ENCODE measurements at places on chromosomes 5 and 9.

DNA sequence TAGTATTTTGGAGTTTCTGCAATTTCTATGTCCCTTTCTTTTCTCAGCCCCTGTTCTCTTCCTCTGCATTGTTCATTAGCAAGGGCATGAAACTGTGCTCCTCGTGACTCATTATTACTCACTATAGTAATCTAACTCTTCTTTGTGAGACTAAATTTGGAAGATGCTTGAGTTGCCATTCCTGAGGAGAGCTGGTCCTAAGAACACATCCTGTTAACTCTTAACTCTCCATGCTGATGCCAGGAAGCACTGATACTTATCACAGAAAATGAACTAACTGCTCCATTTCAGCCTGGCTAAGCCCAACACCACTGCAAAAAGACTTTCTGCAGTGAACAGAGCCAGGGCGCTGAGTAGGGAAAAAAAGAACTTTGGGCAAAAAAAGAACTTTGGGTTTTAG is 10.6 kb upstream of the CSNK1A1 start:
- DNase-seq, result peak; percentile 35

DNA sequence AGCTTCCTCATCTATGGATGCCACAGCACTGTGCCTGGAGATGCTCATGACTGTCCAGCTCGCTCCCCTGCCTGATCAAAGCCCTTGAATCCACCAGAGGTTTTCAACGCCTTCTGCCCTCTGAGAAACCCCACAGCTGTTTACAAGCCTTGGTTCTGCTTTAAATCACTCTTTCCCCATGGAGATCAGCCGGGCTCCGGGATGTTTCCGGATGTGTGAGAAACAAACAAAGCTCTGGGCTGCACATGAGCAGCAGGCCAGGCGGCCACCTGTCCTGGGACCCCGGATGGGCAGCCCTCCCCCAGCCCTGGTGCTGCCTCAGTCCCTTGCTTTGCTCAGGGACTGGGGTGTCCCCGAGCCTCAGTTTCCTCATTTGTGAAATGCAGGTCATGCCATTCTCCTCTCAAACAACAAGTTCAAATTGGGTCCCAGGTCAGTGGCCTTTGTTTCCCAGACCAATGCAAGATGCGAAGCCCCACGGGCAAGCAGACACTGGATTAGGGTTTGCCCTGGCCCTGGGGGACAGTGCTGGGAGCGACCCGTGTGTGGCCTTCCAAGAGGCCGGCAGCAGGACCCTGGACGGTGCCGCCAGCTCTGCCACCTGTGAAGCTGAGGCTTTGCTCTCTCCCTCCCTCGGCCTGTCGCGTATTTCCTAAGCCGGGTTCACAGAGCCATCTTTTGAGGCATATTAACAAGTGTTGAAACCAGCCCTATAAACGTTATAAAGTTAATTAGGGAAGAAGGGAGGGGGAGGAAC is 42.4 kb upstream of the PHYKPL start:
- DNase-seq, result no peak

DNA sequence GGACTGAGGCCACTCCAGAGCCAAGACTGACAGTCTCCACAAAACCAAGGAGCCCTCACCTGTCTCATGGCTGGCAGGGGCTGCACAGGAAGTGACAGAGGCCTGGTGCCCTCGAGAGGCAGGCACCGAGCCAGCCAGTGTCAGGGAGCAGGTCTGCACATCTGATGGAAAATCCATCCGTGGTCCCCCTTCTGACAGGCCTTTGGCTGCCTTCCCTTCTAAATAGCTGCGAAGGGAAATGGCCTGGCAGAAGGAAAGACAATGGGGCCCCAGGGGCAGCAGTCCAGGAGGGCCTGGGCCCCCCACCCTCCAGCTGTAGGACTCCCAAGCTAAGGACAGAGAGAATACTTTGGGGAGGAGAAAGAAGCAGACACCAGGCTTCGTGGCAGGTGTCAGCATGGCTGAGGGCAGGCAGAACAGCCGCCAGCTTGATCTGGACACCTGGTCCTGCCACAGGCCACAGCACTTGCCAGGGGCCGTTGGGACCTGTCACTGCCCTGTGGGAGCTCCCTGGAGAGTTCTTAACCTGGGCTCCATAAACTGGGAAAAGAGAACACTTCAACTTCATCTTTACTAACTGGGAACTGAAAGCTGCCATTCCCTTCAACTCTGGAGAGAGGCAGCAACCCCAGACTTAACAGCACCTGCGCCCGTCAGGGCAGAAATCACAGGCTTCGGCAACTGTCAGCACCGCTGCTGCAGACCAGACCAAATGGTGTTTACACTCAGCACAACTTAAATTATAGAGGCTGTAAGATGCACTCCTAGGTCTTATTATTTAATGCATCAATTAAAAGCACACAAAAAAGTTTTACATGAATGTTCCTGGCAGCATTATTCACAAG is 22.0 kb downstream of the ADAMTS2 start:
- no peak for DNase-seq

DNA sequence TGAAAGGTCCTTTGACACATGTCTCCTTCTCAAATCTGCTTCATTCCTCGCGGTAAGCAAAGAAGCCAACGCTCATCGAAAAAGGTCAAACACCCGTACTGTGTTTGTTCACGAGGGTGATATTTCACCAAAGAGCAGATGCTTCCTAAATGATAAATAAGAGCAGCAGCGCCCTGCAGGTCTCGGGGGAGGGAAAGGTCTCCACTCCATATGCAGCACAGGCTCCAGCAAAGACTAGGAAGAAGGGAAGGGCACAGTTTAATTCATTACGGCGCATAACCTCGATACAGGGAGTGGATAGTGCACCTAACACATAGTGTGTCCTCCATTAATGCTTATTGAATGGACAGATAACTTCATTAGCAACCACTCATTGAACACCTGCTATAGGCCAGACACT is 593.3 kb downstream of the CDK5RAP2 start:
- DNase-seq, result no peak

GRCh38 chr5:172162323-172162986 is 25.6 kb downstream of the STK10 start:
- no peak for DNase-seq

GRCh38 chr5:113271015-113271414 is 163.8 kb downstream of the TSSK1B start:
- no peak for DNase-seq
